Thyroid gland (tissue), 4 donors: ENCODE measurements at places on chromosomes 4 and X.

DNA sequence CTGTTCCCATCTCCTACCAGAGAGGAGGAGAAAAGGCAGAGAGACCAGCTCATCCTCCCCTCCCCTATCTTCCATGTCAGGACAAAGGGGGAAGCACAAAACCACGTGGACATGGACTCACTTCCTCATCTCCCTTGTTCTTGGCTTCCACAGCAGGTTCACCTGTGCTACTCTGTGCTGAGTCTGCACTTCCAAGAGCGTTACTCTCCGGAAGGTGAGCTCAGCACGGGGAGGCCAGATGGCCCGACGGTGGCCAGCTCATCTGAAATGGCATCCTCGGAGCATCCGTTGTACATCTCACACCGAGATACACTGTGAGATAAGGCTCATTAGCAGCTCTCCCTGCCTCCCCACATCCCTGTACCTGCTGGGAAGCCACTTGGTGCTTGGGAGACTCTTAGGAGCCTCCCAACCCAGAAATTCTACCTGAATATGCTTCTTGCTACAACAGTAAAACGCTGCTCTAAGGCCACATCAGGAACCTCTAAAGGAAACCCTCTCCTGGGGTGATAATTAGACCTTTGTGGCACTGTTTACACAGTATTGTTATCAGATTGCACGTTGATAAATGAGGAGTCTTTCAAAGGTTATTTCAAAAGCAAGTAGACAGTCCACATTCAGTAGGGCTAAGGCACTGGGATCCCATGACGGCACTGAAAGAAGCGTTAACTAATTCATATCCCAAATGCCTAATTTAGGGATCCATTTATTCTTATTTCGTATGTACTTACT is 19.4 kb downstream of the LGI2 start:
- no peak for DNase-seq

DNA sequence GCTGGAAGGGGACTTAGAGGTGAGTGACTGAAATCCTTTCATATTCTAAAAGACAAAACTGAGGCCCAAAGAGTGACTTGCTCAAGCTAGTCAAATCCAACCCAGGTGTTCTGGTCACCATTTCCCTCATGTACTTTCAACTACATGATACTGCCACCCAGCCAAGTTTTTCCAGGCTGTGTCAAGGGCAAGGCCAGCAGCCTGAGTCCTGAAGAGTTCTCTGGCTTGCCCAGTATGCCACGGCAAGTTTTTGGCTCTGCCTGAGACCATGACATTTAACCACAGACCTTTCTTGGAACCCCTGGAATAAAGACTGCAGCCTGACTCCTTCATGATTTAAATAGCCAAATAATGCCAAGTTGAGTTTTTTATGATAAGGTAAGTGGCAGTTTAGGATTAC is 10.7 kb upstream of the TMEM164 start:
- DNase-seq = peak; percentile 31

- no peak for DNase-seq
Observed at GRCh38 chr4:136319789-136320464, 1212.4 kb downstream of the PCDH18 start.

GRCh38 chr4:186701273-186701672 is 22.4 kb downstream of the FAT1 start:
- DNase-seq = no peak

- DNase-seq = peak; percentile 96
Observed at GRCh38 chr4:107824350-107825071, at the start of gene SGMS2. SGMS2 (plus strand) TSS chr4:107824932; CDS start chr4:107895554, 70,622 bp downstream.

DNA sequence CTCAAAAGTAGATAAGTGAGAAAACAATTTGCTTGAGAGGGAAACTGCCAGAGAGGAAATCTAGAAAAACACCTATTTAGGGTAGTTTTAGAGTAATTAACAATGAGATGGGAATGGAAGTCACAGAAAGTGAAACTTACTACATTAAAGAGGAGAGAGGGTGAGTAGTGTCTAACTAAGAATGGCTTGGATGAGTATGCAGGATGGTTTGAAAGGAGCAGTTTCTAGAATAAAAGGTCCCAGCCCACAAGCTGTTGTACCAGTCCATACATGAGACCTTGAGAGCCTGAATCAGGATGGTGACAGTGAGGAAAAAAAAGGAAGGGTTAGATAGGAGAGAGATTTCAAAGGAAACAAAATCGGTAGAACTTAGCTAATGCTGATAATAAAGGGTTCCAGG is 1.3 kb downstream of the GAR1 start:
- no peak for DNase-seq

DNA sequence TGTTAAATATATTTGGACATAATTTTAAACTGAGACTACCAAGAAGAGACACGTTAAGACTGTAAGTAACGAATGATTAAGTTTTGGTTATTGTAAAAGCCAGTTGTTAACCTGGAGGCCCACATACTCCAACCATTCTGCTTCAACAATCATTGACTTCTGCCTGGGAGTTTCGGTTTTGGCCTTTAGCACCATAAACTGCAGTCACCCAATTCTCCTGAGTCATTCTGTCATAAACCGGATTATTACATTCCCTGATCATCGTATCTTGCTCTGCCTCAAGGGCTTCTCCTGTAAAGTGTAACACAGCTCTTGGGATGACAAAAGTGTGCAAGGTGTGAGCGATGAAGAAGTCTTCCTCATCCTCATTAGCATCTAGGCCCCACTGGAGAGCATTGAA is 46.9 kb upstream of the PABPC1L2A start:
- no peak for DNase-seq

DNA sequence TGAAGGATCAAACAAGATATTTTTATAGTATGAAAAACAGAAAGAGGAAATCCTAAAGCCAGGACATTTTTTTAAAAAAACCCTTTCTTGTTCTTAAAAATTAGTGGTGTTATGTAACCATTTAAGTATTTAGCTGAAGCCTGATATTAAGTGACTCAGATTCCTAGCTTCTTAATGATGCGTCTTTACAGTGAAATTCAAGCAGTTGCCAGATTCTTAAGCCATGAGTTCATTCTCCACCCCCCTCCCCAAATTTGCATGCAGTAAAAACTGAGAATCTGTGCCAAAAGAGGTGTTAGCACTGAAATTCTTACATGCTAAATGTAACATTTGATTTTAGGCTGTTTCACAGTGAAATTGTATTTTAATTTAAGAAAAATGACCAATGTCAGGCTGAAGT is 180.8 kb downstream of the RAPGEF2 start:
- DNase-seq = no peak

DNA sequence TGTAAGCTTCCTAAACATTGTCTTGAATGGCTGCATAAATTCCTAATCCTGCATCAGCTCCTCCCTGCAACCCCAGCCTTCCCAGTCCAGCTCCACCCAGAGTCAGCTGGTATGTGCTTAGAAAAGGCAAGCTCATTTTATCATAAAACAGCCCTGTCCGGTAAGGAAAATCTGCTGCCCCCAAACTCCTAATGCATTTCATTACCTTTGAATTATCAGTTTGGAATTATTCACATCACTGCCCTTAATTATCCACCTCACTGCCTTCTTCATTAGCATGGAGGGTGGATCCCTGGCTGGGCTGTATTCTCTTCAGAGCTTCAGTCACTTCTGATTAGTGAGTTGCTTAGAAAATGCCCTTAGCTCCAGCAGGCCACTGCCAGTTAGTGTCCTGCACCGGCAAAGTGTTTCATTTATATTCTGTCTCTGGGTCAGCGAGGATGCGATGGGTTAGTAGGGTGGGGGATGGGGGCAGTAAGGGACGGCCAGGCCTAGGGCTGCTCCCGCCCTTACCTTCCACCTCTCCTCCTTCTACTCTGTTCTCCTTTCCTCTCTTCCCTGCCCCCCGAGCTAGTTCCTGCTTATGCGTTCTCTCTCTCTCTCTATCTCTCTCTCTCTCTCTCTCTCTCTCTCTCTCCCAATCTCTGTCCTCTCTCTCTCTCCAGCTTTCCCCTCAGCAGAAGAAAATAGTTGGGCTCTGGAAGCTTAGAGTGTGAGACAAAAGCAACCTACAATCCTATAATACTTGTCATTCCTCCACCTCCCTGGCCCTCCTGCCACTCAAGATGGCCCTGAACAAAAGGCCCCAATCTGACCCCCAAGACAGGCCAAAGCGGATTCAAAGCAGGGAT is 174.8 kb upstream of the KLF3 start:
- peak; percentile 10 for DNase-seq

- DNase-seq = no peak
Observed at GRCh38 chrX:10106806-10107205, 50.0 kb upstream of the CLCN4 start.

DNA sequence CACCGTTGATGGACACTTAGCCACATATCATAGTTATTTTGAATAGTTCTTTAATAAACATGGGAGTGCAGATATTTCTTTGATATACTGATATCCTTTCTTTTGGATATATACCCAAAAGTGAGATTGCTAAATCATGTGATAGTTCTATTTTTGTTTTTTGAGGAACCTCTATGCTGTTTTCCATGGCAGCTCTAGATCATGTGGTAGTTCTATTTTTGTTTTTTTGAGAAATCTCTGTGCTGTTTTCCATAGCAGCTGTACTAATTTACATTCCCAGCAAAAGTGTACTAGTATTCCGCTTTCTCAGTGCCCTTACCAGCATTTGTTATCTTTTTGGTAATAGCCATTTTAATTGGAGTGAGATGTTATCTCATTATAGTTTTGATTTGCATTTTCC is 3.6 kb downstream of the SH3BGRL start:
- no peak for DNase-seq

GRCh38 chr4:8765631-8766590 is 105.7 kb downstream of the HMX1 start:
- no peak for DNase-seq

DNA sequence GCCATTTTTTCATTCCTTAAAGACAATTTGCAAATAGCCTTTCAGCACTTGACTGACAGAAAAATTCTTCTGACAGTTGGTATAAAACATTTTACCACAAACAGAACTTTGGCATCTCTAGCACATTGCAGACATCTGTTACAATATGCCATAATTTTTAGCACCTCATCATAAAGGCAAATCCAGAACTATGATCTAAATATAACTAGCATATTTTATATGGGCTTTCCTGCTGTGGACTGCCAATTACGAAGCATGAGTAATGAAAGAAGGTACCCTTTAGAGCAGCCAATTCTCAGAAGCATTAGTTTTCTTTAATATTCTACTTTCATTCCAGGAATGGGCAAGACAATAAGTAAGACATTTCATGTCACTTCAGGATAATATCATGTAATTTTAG is 647.4 kb upstream of the GALNT7 start:
- no peak for DNase-seq

GRCh38 chr4:175456131-175456530 is 355.9 kb downstream of the GPM6A start:
- DNase-seq = no peak

DNA sequence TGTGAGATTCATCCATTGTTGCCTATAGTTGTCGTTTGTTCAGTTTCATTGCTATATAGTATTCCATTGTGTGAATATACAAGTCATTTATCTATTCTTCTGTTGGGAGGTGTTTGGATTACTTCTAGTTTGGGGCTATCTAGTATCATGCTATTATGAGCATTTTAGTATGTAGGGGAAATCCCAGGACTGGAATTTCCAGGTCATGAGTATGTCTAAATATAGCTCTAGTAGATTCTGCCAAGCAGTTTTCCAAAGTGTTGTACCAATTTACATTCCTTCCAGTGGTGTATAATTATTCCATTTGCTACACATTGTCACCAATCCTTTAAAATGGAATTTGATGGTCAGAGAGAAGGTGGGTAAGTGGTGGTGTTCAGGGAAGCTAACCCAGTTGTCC is 30.1 kb downstream of the EGFL6 start:
- DNase-seq = no peak

- DNase-seq = peak; percentile 9
Observed at GRCh38 chrX:139203651-139204570, 326.6 kb upstream of the F9 start.

- DNase-seq = no peak
Observed at GRCh38 chr4:855880-856224, 29.9 kb upstream of the CPLX1 start.

DNA sequence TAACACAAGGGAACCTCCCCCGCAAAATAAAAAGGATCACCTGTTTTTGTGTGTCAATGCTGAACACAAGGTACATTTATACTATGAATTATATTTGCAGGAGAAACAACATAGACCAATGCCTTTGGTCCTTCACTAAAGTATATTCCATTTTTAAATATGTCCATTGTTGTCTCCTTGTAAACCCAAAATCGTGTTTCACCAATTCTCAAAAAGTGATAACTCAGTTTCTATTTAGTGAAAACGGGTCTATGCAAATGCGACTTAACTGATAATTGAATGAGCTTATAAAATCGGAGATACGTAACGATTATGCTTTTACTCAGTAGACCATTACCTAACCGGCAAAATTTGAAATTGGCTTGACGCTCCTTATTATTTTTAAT is 2.1 kb downstream of the BRWD3 start:
- DNase-seq = no peak

GRCh38 chr4:174859904-174860303 is 30.9 kb upstream of the GLRA3 start:
- no peak for DNase-seq

- DNase-seq = no peak
Observed at GRCh38 chr4:126495163-126495752, 1137.5 kb upstream of the INTU start.

DNA sequence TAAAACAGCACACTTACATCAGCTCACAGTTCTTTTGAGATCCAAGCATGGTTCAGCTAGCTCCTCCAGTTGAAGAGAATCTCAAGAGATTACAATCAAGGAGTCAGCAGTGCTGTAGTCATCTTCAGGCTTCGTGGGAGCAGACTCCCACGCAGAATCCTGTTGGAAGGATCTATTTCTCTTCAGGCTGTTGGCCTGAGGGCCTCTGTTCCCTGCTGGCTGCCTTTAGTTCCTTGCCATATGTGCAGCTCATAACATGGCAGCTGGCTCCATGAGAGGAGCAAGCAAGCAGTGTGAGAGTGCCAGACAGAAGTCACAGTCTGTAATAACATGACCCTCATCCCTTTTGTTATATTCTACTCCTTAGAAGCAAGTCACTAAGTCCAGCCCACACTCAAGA is 168.6 kb downstream of the COX18 start:
- no peak for DNase-seq

DNA sequence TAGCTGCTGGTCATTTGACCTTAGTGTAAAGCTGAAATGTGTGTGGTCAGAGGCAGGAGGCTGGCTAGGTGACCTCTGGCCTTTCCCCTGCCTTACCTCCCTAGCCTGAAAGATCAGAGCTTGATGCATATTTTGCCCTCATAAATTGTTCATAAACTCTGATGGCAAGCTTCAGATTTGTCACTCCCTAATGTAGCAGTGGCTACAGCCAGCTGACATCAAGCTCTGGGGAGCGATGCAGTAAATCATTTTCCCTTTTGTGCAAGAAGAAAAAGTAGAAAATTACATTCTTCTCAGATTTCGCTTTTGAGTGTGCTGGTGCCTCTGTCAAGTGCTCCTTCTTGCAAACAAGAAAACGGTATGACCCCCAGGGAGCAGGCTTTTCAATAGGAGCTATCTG is 87.7 kb upstream of the MAGEA4 start:
- DNase-seq = no peak
